Stimulated activated CD8-positive, alpha-beta memory T cell treated with anti-CD3 and anti-CD28 coated beads, Interleukin-4, amount 100 ng/mL, for 1 hour (primary cell): ENCODE measurements at places on chromosomes 4 and X.
A peak's percentile ranks its signal among the peaks of the same experiment; 100 is the strongest.

DNA sequence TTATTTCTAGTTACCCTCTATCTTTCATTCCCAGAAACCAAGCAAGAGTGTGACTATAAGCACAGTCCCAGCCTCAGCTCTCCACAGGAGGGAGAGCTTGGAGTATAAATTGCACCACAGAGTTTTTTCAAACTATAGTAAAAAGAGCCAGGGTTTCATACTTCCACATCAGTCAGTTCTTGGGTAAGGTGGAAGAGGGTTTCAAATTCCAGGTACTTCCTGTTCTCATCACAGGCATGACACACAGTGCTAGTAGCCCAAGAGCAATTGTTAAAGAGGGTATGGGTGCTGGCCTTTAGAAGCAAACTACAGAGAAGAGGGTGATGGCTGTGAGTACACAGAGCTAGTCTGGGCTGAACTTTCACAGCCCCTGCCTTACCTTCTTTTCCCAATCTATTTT lies 5.7 kb upstream of the IL1RAPL1 start:
- no peak for DNase-seq

GRCh38 chrX:154592505-154592904 lies 7.6 kb downstream of the CTAG1A start:
- no peak for DNase-seq

- no peak for DNase-seq
Measured at GRCh38 chr4:58502839-58503238, 1392.7 kb upstream of the IGFBP7 start.

GRCh38 chr4:10326075-10326474 lies 131.2 kb downstream of the ZNF518B start:
- no peak for DNase-seq

DNA sequence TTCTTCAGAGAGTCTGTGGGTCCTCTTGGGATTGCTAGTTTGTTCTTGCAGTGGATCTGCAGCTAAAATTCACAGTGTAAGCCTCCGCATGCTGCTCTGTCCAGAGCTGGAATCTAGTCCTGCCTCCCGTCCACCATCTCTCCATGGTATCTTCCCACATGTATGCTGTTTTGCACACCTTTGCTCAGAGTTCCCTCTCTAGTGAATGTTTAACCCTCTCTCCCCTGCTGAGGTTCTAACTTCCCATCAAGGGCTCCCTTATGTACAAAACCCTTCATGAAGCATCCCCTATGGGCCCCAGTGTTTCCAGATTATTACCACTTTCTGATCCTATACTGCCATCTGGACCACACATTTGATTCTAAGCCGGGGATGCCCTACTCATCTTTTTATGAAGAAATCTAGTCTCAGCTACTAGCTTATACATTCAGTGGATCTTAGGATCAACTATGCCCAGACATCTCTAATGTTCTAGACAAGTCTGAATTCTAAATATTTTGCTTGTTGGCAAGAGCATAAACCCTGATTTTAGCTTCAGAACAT lies 157.3 kb downstream of the CPEB2 start:
- DNase-seq, result no peak

DNA sequence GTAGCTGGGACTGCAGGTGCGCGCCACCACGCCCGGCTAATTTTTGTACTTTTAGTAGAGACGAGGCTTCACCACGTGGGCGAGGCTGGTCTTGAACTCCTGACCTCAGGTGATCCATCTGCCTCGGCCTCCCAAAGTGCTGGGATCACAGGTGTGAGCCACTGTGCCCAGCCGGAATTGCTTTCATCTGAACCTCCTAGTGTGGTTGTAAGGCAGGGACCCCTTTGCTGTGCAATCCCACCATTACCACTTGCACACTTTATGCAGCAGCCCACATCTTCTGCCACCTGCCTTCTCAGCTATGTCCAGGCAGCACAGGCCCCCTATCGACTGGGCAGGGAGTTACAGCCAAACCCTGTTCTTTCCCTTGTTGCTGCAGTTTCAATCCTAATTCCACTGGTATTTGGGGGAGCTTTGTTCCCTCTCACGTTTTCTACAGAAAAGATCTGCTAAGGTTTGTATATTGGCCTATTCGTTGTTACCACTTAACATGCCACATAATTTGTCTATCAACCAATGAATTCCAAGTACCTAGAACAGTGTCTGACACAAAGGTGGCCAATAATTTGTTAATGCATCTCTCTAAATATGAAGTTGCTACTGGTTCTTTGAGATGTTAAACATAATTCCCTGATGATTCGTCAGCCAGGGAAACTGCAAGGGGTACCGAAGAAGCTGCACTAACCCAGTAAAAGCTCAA lies 6.5 kb downstream of the RPL39 start:
- peak; percentile 9 for DNase-seq

DNA sequence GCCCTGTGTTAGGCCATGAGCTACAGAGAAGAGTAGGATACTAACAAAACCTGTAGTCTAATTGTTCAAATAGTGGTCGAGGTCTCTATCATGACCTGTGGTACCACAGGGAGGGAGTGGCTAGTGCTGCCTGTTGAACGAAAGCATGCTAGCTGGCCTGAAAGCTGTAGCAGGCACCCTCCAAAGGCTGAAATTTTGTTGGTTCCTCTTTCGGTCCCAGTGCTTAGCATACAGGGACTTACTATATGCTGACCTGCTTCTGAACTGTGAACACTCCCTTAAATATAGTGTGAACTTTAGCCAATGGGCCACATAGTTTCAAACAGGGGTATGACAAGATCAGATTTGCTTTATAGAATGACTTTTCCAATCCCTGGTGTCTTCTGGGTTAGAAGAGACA lies 113.4 kb downstream of the PJA1 start:
- DNase-seq, result no peak

GRCh38 chr4:18777190-18777930 lies 755.8 kb upstream of the LCORL start:
- DNase-seq, result no peak

GRCh38 chr4:166432842-166433241 lies 559.8 kb downstream of the TLL1 start:
- DNase-seq, result no peak

GRCh38 chr4:26218677-26219605 lies 101.9 kb upstream of the RBPJ start:
- no peak for DNase-seq

GRCh38 chrX:15515931-15516330 lies 15.3 kb downstream of the BMX start:
- DNase-seq, result no peak

- DNase-seq, result no peak
Measured at GRCh38 chr4:48235050-48235449, 34.6 kb downstream of the TEC start.

DNA sequence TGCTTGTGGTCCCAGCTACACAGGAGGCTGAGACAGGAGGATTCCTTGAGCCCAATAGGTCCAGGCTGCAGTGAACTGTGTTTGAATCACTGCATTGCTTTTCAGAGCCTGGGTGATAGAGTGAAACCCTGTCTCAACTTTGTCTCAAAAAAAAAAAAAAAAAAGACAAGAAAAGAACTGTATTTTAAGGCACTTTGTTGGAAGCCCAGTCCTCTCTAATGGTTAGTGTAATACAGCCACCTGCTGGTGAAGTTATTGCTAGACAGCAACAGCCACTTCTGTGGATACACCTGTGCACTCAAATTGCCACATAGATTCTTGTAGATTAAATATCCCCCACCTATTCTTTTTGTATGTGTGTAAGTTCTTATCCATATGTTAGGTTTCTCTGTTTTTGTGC lies 10.1 kb upstream of the FGG start:
- DNase-seq, result no peak

DNA sequence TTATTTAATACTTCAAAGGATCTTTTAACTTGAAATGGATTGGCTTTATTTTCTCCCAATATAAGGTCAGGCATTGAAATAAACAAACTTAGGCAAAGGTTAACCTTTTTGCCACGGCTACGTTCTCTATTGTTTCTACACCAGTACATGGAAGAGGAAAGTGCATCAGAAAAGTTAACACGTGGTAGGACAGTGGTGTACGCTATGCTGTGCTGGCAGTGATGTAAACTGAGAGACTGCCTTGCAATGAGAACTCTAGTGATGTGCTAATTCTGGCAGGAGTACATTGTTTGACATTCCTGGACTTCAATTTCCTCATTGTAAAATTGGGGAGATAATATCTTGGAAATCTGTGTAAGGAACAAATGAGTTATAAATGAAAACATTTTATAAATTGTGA lies 208.2 kb downstream of the TMA16 start:
- no peak for DNase-seq

DNA sequence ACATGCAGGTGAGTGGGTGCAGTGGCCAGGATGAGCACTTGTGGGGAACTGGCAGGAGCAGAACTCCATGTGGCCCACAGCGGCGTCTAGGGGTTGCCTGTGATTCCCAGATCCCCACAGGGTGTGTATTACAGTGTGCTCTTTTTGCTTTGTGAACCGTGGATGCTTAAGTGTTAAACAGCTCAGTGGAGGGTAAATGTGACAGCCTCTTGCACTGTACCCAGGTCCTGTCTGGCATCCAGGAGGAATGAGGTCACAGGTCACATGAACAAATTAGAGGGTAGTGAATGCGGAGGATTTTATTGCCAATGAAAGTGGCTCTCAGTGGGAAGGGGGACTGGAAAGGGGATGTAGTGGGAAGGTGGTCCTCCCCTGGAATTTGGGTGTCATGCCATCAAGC lies 447.8 kb downstream of the SPRY1 start:
- DNase-seq, result no peak

DNA sequence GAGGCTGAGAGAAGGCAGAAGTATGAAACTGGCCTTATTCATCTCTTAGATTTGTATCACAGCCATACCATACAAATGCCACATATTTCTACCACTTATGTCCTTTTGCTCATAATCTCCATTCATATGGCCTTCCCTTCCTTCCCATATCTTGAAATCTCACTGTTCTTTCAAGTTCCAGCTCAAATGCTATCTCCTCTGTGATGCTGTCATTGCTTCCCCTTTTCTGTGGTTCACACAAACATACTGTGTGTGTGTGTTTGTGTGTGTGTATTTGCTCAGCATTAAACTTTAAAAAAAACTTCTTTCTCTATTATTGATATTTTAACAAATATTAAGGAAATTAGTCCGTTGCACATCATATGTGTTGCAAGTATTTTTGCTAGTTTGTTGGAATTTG lies 26.7 kb downstream of the PHKA1 start:
- DNase-seq, result no peak

- no peak for DNase-seq
Measured at GRCh38 chrX:1591863-1592469, 562 bp downstream of the AKAP17A start.

DNA sequence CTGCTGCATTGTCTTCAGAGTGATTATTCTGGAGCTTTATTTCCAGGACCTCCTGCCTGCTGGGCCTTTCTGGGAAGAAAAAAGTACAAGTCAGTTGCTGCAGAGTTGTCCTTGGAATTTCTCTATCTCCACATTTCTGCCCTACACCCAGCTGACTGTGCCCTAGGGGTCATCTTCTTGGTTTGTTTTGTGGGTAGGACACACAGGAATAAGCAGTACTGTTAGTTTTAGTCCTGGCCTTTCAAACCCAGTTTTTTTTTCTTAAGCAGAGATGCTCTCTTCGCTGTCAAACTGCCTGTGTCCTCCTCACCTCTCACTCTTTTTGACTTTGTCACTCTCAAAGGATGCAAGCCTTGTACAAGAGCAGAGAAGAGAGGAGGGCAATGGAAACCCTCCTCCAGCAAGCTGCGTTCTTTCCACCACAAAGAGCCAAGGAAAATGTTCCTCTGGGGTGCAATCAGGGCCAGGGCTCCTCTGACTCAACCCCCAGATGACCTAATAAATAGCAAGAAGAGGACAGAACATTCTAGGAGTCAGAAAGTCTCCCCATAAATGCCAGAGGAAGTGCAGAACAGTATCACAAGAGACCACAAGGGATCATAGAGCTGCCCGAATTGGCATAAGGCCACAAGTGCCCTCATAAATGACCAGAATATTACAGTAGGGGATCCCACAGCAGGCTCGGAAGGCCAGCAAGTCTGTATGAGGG lies 186.2 kb downstream of the RCHY1 start:
- DNase-seq, result no peak

DNA sequence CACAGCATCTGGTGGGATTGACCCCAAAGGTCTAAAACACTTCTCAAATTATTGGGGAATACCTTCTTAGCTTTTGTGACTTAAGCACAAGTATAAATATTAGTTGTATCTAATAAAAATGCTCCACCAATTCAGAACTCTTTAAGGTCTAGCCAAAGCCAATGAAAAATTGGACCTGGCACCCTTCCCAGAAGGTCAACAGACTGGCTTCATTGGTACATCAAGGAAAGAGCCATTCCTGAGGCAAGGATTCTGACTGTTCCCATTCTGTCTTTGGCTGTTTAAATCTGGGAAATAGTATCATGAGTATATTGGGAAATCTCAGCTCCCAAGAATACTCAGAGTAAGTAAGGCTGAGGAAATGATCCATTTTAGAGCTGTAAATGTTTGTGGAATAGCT lies 153.0 kb upstream of the TRPC5 start:
- DNase-seq, result no peak

- no peak for DNase-seq
Measured at GRCh38 chrX:13165266-13166189, 121.1 kb upstream of the FAM9C start.

GRCh38 chr4:7075962-7076695 lies 8.3 kb upstream of the GRPEL1 start:
- DNase-seq, result no peak
